ENCODE measurements at places on chromosomes 7 and 10.

- DNase-seq, result no peak
Observed at GRCh38 chr7:28195910-28196620, 15.5 kb upstream of the JAZF1 start.

DNA sequence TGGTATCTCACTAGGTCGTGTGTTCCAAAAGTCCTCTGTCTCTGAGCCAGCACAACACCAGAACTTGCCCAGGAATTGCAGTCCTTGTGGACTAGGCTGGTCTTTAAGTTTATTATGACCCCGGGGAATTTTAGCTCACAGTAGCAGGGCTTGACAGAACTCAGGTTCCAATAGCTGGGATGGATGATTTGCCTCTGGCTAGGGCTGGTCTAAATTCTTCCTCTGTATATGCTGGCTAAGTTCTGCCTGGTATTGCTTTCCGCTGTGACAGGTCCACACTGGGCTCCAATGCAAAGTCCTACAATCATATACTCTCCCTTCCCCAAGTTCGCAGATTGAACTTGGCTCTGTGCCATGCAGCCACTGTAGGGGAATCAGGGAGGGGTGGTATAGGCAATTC, 52.5 kb downstream of the FAS start:
- no peak for DNase-seq

DNA sequence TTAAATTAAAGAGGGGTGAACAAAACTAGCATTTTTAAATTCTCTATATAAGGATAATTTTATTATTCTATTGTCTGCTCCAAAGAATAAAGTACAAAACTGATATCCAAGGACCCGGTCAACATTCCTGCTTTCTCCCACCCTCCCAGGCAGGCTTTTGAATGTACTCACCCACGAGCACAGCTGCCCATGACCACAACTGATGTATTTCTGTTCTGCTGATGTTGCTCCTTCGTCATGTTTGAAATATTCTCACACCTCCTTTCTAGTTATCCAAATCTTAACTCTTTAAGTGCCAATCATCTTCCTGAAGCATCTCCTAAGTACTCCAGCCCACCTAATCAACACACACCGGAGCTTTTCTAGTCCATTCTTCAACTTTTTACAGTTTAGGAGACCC, 46.7 kb downstream of the CALD1 start:
- DNase-seq, result no peak

GRCh38 chr10:79241629-79241989, 105.7 kb upstream of the PPIF start:
- DNase-seq, result no peak

DNA sequence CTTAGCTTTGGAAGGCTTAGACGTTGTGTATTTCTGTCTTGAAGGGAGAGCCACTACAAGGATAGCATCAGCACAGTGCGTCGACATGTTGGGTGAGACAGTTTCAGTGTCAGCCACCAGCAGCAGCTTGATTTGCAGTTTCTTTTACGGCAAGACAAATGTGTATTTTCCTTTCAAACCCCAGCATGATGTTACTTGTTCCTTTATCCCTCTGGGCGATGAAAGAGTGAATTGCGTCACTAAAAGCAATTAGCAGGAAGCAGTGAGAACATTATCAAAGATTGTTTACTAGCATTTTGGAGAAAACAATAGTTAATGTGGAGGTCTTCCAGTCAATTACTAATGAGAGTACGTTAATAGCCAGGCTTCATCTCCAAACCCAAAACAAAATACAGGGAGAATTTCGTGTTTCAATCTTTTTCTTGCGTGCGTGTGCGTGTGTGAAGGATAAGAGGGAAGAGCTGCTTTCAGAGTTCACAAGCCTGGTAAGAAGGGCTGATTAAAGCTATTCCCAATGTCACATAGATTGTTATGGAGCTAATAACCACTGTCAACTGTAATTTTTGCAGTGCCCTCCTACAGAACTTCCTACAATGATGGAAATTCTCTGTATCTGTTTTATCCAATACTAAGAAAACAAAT, 157.1 kb upstream of the AOAH start:
- no peak for DNase-seq

- no peak for DNase-seq
Observed at GRCh38 chr10:116672891-116673290, 52.1 kb downstream of the PNLIPRP2 start.

GRCh38 chr7:116122972-116123595, 87.3 kb upstream of the TES start:
- peak; percentile 75 for DNase-seq

DNA sequence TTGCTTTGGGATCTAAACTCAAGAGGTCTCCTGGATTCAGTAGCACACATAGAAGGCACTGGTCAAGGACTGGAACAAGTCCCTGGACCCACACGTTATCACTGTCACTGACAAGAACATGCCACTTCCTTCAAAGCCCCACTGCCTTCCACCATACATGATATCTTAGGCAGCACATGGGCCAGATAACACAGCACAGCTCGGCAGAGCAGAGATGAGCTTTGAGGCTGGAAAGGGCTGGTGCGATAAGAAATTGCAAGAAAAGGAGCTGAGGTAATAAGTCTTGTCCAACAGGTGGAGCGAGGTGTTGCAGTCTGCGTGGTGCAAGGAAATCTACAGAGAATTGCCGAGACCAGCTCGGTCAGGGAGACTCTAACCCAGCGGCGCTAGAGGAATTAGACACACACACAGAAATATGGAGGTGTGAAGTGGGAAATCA, 139.8 kb upstream of the CDK13 start:
- no peak for DNase-seq

- no peak for DNase-seq
Observed at GRCh38 chr10:128373831-128374230, 247.6 kb upstream of the MKI67 start.

GRCh38 chr10:84334811-84335210, 6.4 kb downstream of the CCSER2 start:
- no peak for DNase-seq

DNA sequence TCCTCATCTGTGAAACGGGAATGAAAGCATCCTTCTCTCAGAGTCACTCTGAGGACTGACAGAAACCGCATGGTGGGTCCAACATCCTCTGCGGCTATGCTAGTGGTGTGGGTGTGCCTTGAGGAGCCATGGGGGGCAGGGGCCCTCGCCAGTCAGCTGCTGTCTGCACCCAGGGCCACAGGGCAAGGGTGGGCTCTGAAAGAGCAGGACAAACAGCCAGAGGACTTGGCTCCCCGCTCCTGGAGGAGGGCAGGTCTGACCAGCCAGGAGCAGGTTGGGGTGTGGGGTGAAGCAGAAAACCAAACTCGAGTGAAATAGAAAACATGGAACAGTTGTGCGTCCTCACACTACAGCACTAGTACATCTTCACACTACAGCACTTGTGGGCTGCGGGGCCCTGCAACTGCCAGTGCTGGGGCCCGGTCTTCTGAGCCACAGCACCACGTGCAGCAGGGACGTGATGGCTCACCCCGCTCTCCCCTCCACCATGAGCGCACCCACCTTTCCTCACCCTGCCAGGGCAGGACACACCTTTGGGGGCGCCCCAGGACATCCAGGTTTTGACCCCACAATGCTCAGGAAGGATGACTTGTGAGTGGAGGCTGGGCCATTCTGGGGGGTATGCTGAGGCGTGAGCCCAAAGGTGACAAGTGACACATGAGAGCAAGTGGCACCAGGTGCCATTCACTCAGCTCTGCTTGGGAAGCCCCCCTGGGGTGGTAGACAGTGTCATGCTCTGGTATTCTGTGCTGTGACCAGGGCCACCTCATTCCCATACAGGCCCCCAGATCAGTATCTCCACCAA, 96.1 kb upstream of the RET start:
- DNase-seq, result no peak

- DNase-seq, result peak; percentile 26
Observed at GRCh38 chr7:44489955-44490350, 505 bp downstream of the NUDCD3 start.

- DNase-seq, result no peak
Observed at GRCh38 chr10:16965344-16965616, 148.1 kb upstream of the RSU1 start.

GRCh38 chr7:116924741-116925140, 28.6 kb upstream of the ST7 start:
- DNase-seq, result no peak

GRCh38 chr7:1758028-1758858, 88.2 kb downstream of the ELFN1 start:
- peak; percentile 40 for DNase-seq

DNA sequence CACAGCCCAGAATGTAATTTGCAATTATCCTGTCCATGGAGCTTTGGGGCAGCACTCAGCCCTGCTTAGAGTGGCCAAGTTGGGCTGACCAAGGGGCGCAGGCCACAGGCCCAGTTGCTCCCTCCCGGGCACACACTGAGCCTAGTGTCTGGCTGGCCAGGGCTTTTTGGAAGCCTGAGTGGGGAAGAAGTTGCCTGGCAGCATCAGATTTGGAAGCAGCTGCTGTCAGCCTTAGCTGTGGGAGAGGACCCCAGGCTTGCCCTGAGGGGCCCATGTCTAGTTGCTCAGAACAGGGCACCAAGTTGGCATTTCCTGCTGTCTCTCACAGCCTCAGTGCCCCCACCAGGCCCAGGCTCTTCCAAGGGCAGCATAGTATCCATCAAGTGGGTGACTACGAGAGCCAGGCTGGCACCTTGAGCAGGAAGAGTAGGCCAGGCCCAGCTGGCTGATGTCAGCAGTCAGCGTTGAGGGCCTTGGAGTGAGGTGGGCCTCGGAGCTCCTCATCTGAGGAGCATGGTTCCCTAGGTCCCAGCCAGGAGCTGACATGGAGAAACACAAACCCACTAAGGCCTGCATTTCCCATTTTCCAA, 14.4 kb downstream of the ANTXRL start:
- no peak for DNase-seq

- DNase-seq, result no peak
Observed at GRCh38 chr7:142452791-142453190, 194.9 kb upstream of the PRSS58 start.

DNA sequence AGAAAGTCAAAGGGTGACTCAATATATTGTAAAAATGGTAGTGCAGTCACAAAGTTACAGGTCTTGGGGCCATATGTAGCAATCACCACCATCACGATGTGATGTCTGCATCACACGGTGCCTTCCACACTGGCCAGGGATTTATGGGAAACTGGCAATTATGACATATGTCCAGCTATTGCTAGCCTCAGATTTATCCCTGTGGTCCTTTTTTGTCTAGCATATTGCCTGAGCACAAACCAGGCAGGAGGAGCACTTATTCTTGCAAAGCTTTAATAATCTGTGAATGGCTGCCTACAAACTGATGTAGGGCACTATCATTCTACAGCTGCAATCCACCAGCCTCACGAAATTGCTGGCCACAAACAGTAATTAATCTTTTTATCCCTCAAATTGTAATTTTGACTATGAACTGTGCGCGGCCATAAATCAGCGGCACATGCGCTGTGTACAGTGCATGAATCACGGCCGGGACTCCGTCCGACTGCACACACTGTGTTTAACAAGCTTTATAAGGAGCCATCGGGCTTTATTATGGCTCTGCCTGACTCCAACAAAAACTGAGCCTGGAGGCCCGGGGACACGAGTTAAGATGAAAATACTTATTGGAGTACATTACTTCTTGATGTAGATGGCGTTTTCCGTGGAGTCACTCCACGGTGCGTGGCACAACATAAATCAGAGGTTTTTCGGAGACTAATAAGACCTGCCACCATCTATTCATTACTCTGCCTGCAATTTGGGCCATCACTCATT, 115.2 kb downstream of the EBF3 start:
- no peak for DNase-seq

- DNase-seq, result peak; percentile 97
Observed at GRCh38 chr10:126062131-126063032, 166.0 kb downstream of the FANK1 start.

DNA sequence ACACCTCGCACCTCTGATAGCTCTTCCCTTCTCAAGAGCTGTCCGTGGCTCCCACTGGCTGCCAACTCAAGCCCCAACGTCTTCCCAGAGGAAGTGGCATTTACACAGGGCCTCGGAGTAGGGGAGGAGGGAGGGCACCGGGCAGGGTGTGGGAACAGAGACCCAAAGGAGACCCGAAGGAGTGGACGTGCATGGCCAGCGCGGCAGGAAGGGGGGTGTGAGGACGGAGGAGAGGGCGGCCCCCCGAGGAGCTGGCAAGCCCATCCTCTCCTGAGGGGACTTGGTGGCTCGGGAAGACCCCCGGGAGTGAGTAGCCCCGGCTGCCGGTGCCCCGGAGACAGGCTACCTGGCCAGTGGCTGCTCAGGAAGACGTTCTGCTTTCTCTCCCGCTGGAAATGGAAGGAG, 85.9 kb downstream of the FOXL3 start:
- DNase-seq, result no peak
